Activated T-cell treated with anti-CD3 and anti-CD28 coated beads for 48 hours (primary cell): ENCODE measurements at places on chromosomes 6 and 20.

- DNase-seq = no peak
Observed at GRCh38 chr6:21858076-21858475, 264.5 kb downstream of the SOX4 start.

GRCh38 chr6:156826290-156826955, 49.2 kb downstream of the ARID1B start:
- DNase-seq = no peak

GRCh38 chr20:40254023-40254772, 434.8 kb downstream of the MAFB start:
- no peak for DNase-seq

DNA sequence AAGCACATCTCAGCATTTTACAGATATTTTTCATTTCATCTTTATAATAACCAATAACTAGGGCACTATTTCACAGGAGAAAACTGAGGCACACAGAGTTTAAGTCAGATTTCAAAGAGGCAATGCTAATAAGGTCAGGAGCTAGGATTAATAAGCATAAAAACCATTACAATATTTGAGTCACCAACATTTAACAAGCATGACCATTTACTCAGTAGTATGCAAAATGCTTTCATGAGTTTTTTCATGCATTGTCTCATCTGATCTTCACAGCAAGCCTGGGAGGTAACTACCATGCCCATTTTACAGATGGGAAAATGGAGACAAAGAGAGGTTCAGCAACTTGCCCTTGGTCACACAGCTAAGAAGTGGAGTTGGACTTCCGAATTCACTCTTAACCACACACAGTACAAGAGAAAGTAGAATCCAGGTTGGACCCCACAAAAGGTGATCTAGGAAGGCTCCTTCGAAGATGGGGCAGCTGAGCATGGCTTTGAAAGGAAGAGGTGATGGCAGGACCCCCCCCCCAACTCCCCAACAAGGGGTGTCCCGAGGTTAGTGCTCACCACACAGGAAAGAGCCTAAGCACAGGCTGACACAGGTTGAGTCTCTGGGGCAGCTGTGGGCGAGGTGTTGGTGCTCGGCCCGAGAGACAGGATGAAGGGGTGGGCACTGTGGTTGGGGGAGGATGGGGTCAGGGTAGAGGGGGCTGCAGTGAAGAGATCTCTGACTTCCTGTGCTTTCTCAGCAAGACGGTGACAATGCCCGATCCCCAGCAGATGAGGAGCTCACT, 108.8 kb downstream of the PREX1 start:
- DNase-seq = peak; percentile 37

- DNase-seq = no peak
Observed at GRCh38 chr6:44262467-44263353, 2.6 kb downstream of the NFKBIE start.

DNA sequence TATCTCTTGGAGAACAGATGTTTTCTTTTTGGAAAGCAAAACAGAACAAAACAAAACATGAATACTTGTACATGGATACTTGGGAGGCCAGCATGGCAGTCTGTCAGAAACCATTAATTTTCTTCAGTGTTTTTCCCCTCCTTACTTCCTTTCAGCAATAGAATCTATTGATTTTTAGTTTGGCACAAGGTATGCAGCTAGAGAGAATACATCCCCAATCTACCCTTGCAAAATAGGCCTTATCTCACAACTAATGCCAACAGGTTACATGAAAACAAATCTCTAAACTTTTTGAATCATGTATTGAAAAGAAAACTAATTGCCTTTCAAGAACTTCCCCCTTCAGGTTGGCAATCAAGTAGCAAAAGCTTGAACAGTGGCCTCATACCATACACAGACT, 2.8 kb downstream of the PGK2 start:
- no peak for DNase-seq

DNA sequence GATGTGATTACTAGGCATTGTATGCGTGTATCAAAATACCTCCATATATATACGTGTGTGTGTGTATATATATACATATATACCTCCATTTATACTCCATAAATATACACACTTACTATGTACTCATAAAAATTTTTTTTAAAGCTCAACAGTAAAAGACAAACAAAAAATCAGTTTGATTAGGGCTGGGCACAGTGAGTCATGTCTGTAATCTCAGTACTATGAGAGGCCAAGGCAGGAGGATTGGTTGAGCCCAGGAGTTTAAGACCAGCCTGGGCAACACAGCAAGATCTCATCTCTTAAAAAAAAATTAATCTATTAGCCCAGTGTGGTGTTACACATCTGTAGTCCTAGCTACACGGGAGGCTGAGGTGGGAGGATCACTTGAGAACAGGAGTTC, 24.6 kb downstream of the PDSS2 start:
- no peak for DNase-seq

- DNase-seq = no peak
Observed at GRCh38 chr20:16575390-16576140, 2.3 kb upstream of the KIF16B start.

DNA sequence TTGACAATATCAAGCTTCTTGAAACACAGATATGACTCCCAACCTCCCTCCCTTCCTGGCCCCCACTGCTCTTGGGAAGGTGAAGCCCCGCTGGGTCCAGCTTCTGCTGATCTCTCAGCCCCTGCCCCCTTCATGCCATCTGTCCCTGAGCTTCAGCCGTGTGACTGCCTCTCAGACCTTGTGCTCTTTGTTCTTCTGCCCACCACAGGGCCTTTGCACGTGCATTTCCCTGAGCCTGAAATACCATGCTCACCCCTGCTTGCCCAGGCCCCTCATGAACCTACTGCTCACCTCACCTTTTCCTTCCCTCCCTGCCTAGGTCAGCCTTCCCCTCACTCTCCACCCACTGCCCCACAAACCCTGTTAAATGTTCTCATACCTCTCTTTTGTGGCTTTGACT, 241.7 kb upstream of the PMEPA1 start:
- DNase-seq = no peak

- DNase-seq = no peak
Observed at GRCh38 chr6:76885861-76886301, 577.4 kb downstream of the HTR1B start.

DNA sequence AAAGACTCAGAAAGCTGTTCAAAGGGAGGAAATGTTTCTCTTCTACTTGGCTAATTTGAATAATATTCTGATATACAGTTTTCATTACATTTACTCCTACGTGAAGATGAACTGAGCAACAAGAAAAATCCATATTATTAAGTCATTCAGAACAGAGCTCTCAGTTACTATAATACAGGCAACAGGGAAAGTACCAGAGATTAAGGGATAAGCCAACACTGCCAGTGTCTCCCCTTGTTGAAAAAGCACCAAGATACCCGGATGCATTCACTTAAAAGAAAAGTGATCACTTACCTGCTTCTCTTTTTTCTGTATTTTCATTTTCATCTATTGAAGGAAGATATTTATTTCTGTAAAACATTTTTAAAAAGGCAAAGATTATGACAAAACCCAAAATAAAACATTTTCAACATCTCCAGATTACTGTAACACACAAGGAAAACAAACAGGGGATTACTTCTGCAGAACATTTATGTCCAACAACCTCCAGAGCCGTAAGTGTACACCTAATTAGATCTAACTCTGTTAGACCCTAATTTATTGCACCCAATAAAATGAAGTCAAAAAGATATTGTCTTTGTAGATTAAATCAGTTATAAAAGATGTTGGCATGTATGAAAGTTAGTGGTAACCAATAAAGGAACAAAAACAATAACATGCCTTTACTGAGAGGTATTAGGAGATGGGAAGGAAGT, 67.0 kb downstream of the CHD6 start:
- DNase-seq = no peak

DNA sequence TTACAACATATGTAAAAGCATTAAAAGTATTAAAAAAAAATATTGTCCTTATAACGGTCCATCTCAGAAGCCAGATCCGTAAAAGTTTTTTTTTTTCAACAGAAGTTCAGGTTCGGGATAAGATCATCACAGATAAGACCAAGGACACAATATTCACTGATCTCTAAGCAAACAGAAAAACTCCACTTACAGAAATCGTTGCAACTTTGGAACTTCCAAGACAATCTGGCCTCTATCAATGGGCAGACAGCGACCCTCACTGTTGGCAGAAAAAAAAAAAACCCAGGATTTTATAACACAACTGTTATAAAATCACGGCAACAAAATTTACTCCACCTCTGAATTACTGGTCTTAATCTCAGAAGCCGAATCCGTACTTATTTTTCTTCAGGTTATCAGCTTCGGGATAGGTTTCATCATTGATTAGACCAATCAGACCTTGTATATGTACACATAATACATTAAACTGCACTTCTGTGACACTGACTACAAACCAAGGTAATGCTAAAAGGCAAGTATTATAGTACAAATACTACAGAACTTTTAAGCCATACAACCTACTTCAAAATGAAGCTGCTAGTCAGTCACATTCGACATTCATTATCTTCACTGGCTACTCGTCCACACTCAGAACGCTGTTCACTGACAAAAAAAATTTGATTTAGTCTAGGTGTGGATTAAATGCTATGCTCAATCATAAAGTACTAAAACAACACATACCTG, 34.7 kb upstream of the SYNCRIP start:
- no peak for DNase-seq

DNA sequence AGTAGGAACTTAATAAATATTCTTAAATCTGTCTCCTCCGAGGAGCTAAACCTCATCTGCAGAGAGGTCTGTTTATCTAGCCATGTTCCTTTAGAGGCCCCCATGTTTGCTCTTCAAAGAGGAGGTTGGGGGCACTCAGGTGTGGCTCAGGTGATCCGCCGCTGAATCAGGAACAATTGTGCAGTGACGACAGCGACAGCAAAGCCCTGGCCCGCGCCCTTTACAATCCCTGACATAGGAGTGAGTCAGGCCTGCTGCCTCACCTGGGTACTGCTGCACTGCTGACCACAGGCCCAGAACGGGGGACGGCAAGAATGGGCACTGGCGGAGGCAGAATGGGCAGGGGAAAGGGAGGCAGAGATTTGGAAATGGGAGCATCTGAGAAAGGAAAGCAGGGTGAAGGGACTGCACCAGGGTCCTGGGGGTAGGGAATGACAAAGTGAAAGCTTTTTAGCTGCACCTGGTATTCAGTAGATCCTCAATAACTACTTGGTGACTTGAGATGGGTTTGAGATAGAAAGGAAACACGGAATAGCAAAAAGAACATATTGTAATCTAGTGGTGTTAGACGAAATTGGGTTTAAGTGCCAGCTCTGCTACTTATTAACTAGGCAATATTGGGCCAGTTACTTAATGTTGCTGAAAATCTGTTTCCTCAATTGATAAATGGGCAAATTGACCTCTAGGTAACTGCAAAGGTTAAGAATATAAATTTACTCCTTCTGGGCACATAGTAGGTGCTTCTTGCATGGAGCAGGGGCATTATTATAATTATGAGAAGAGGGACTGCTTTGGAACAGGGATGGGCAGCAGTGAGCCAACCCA, 5.4 kb upstream of the IER3 start:
- no peak for DNase-seq

DNA sequence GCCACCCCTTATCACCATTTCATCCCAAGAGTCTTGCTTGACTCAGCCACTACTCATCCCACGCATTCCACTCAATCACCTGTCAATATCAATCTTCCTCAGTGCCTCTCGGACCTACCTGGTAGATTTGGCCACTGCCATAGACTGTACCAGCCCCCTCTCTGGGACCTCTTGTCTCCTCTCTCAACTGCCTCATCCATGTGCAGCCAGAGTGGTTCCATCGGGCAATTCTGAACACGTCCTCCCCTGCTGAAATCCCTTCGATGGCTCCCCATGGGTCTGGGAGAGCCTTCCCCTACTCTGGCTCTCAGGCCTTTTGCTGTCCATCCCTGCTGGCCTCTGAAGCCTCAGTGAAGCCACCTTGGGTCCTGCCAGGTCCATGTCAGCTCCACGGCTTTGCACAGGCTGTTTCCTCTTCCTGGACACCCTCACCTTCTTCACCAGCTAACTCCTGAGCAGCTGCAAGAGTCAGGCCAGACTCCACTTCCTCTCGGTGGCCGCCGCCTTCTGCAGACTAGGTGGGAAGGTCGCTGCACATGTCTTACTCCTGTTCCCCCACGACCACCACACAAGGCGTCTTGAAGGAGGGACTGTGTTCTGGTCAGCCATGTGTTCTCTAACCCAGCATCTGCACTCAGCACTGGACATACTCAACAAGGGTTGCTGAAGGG, 120.4 kb downstream of the TOX2 start:
- DNase-seq = no peak

GRCh38 chr6:5776104-5776503, 230.6 kb downstream of the NRN1 start:
- DNase-seq = no peak

GRCh38 chr6:109939654-109940053, 38.5 kb upstream of the GPR6 start:
- no peak for DNase-seq

DNA sequence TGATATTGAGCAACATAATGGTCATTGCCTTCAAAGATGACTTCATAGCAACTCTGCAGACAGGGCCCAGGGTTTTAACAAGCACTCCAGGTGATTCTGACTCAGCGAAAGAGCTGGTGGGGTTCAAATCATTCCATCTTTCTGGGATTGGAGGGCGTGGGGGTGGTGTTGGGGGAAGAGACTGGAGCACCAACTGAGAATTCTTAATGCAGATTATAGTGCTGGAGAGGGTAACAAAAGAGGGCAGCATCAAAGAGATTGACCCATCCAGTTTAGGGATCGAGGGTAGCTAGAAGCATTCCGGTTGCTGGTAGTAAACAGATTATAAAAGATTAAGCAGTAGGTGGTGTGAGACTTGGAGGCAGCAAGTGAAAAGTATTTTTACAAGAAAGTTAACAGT, 15.9 kb downstream of the PFDN4 start:
- DNase-seq = no peak

- no peak for DNase-seq
Observed at GRCh38 chr20:36155991-36156390, 1.5 kb downstream of the EPB41L1 start.

DNA sequence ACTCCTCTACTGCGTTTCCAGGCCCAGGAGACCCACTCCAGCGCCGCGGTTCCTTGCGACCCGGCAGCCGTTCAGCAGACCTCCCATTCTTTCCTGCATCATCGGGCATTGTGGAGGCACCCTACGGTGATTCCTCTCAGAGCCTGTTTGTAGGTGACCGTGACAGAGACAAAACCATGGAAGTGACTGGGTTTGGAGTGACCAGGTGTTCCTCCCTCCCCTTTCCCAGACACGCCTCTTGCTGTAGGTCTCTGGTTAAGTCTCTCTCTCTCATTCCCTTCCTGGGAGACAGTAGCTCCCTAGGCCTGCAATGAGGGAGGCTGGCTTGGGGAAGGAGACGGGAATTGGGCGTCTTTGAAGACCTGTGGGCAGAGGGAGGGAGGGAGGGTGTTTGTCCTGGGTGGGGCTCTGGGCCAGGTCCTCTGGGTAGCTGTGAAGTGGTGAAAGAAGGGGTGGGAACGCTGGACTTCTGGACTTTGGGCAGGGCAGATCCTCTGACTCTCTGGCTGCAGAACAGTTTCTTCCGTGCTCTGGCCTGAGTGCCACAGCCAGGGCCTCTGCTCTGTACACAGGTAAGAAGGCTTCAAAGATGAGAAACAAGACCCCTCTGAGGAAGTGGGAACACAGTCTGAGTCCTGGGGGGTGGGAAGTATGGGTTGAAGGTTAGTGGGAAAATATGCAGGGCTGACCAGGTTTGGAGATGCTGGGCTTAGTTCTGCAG, 763 bp downstream of the KLC4 start:
- no peak for DNase-seq
